ENCODE measurements at places on chromosomes 7 and 10.

GRCh38 chr7:61111-61510 lies 131.3 kb upstream of the FAM20C start:
- DNase-seq = no peak

GRCh38 chr7:124784879-124785818 lies 19.6 kb upstream of the GPR37 start:
- peak; percentile 24 for DNase-seq

GRCh38 chr7:906776-907157 lies 30.4 kb downstream of the GET4 start:
- no peak for DNase-seq

- no peak for DNase-seq
These were observed 172.8 kb downstream of the TRIL start for GRCh38 chr7:28785041-28785995.

DNA sequence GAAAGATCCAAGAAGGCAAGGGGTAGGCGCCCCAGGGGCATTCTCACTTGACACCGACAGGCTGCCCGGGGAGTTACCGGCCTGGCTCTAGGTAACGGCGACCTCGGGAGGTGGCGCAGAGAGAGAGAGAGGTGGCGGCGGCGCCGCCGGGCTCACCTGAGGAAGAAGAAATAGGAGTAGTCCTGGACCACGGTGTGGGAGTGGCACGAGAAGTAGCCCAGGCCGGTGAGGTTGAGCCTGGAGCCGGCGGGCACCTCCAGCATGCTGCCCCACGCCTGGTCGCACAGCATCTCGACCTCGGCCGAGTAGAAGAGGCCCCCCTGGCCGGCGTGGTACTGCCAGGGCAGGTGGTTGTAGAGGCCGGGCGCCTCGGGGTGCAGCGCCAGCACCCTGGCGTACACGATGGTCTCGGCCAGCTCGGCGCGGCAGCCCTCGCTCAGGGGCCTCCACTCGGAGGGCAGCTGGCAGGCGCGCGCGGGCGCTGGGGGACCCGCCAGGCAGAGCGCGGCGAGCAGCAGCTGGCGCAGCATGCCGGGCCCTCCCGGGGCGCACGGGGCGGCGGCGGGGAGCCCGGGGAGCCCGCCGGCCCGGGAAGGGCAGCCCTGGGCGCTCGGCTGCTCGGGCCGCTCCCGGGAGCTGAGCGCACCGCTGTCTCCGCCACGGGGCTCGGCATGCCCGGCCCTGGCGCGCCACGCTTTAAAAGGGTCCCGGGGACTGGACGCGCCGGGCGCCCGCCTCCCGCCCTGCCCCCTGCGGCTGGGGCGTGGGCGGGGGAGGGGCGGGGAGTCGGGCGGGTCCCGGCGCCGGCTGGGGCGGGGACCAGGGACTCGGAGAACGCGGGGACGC lies at the start of gene CCDC3:
Gene CCDC3, minus strand, starts transcription at position 673 of the 846 bp plus-strand sequence. Its CDS starts 143 bp downstream, at position 530.
- no peak for DNase-seq

DNA sequence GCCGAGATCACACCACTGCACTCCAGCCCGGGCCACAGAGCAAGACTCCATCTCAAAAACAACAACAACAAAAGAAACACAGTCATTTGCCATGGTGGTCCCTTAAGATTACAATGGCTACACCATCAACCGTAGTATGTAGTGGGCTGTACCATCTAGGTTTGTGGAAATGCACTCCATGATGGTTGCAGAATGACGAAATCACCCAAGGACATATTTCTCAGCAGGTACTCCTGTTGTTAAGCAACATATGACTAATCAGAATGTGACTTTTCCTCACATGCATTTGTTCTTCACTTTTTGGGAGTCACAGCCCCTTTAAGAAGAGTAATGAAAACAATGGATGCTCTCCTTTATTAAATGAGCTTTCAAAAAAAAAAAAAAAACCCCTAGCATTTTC lies 11.0 kb downstream of the SVIL start:
- peak; percentile 28 for DNase-seq

DNA sequence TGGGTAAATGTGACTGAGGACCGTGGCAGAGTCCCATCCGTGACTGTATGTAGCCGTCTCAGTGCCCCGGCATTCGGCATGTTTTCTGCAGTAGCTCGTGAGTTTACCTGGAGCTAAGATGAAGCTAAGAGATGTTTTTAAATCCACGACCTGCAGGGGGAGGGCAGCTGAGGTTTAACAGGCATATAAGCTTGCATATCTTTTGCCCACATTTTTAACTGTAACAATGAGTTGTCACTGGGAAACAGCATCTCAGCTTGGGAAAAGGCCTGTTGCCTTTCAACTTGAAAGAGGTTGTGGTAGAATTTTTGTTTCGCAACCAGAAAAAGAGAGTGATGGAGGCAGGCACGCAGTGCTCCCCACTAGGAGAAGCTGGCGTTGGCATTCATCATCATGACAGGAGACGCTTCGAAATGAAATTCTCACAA lies 77.7 kb downstream of the CELF2 start:
- DNase-seq = no peak

DNA sequence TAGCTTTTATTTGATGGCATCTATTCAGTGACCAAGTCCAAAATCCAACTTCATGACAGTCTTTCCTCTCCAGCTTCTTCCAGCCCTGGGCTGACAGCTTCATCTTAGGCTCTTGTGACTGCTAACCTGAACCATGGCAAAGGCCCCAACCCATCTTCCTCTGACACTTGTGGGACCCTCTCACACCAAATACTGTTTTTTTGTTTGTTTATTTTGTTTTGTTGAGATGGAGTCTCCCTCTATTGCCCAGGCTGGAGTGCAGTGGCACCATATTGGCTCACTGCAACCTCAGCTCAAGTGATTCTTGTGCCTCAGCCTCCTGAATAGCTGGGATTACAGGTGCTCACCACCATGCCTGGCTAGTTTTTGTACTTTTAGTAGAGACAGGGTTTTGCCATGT lies 265.2 kb downstream of the GATA3 start:
- DNase-seq = no peak

GRCh38 chr10:129916506-129916995 lies 47.5 kb downstream of the EBF3 start:
- DNase-seq = no peak

- DNase-seq = no peak
These were observed 37.0 kb downstream of the JAKMIP3 start for GRCh38 chr10:132102717-132103110.

DNA sequence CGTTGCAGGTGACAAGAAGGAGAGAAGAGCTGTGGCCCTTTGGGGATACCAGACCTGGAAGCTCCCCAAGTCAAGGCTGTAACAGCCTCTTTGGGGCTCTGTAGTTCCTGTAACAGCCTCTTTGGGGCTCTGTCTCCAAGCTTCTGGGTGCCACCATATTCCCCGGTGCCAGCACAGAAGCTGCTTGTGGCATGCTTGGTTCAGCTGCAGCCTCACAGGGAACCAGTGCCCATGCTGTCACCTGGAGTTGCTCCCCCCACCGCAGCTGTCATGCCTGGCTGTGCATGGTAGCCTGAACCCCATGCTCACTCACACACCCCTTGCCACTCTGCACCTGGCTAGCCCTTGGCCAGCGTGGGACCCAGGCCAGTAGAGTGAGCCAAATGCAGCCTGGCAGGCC lies 109.1 kb downstream of the ELAPOR2 start:
- DNase-seq = no peak

DNA sequence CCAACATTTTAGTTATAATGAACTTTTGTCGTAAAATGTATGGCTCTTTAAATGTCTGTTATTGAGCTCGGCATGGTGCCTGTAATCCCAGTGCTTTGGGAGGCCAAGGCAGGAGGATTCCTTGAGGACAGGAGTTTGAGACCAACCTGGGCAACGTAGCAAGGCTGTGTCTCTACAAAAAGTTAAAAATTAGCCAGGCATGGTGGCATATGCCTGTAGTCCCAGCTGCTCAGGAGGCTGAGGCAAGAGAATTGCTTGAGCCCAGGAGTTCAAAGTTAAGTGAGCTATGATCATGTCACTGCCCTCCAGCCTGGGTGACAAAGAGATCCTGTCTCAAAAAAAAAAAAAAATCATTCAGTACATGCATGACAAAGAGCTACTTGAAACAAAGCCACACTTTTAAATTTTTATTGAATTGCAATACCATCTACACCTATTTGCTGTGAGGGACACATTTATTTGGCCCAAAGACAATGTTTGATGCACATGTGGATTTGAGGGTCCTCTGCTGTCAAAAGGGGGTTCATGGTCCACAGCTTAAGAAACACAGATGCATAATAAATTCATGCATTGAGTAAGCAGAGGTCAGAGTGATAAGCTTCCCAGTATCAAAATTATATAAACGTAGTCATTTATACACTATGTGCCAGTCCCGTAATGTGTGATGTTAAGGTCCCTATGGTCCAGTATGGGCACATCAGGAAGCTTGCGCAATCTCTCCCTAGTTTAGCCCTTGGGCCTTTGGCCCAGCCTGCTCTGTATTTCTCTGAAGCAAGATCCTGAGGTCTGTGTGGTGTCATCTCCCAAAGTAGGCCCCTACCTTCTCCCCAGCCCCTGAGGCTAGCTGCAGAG lies 4.4 kb upstream of the MALSU1 start:
- peak; percentile 90 for DNase-seq

DNA sequence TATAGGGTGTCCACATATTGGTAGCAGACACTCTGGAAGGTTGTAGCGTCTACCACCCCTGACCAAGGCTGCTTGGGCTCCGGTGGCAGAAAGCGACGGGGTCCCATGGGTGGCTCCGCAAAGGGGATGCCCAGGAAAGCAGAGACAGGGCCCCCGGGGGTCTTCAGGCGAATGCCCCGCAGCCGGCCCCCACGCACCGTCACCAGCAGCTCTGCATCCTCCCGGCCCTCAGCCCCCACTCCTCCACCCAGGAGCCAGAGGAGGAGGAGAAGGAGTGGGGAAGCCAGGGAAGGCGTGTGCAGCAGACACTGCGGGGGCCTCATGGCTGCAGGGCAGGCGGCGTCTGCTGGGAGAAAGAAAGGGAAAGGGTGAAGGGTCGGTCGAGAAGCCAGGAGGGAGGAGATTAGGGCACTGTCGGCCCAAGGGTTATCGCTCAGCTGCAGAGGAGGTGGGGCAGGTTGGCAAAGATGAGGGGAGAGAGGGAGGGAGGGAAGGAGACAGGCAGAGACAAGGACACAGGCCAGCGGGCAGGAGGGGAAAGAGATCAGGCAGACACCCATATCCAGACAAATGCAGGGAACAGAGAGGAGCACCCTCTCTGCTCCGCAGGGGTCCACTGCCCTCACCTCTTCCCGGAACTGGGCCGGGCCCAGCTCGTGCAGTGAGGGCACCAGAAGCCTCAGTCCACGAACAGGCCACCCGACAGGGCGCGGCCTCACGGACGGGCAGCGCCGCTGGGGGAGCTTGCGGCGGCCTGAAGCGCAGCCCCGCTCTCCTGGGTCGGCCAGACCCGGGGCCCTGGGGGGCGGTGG lies 1.6 kb downstream of the ACHE start:
- no peak for DNase-seq

- no peak for DNase-seq
These were observed 25.9 kb downstream of the DNAJB12 start for GRCh38 chr10:72328829-72329204.

DNA sequence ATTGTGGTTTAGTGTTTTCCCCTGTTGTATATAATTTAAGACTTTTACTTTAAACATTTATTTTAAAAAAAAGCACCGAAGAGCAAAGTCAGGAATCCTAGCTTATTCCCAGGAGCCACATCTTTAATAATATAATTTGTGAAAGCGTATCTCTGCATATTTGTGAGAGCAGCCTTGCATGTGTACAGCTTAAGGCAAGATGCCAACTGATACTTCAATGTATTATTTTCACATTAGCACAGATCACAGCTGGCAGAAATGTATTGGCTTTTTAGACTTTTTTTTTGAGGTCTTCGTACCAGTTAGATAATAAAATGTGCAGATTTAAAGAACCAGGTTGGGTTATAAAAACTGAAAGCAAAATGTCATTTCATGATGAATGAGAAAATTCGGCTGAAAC lies 845.7 kb upstream of the POT1 start:
- DNase-seq = no peak

DNA sequence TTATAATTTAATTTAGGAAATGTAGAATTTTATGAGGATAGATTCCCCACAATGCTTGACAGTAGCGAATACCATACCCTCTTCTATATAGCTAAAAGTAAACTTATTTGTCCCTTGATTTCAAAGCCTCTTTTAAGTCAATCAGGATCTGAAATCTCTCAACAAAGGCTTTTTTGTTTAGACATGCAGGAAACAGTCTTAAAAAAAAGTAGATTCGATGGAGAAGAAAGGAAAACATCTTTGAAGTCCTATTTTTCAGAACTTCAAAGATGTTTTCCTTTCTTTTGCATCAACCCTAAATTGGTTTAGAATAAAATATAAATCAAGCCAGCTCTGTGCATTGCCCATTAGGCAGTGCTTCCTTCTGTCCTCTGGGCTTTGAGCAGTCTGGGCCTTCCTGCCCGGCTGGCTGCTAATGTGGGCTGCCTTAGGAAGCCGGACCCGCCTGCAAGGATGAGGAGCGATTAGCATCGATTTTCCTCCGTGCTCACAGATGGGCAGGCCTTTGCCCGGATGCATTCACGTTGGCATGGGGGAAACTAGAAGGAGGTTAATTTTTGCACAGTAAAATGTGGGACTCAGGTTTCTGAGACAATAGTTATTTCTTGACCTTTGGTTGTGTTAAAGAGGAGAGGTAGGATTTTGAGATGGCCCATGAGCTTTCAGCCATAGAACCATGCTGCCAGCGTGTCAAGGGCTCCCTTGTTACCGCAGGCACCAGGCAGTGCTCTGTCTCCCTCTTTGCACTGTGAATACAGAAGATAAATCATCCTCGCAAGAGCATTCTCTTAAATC lies 15.5 kb downstream of the MSRB2 start:
- no peak for DNase-seq

DNA sequence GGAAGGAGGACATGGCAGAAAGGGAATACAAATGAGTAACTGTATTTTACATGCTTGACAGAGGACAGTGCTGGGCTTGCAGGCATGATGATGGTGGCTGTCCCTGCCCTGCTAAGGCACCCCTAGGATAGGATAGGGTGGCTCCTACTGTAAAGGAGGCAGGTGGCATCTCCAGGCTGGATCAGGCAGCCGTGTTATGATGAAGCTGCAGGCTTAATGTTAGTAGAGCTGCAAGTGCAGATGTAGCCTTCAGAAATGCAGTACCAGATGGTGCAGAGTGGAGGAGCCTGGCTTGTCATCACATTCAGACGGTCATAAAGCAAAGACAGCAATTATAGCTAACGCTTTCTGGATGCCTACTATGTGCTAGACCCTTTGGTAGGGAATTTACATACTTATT lies 287.9 kb upstream of the PODXL start:
- no peak for DNase-seq

- no peak for DNase-seq
These were observed 100.0 kb downstream of the LSM5 start for GRCh38 chr7:32390210-32390609.

- no peak for DNase-seq
These were observed 70.5 kb upstream of the INSIG1 start for GRCh38 chr7:155227004-155227787.

All from AML-193 (cell line).